Stimulated activated CD8-positive, alpha-beta memory T cell treated with anti-CD3 and anti-CD28 coated beads, Interleukin-4, amount 100 ng/mL, for 1 hour (primary cell): ENCODE measurements at places on chromosomes 16 and 17.

DNA sequence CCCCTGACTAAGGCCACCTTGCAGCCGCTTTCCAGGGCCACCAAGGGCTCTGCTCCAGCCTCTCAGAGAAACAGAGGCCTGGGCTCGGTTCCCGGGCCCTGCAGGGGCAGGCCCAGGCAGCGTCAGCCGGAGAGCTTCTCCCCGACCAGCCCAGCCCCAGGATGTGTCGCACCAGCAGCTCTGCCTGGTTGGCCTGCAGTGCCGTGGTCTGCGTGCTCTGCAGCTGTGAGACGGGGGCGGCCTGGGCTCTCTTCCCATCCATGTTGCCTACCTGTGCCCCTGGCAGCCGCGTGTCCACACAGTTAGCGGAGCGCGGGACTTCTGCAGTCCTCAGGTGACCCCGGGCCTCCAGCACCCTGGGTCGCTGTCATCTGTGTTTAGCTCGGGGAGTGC lies 4.8 kb downstream of the IGFALS start:
- no peak for DNase-seq

- no peak for DNase-seq
Observed at GRCh38 chr17:81576621-81577277, 24.6 kb upstream of the FAAP100 start.

GRCh38 chr17:10799407-10799806 lies 4.5 kb downstream of the TMEM238L start:
- DNase-seq = no peak

GRCh38 chr17:64103391-64104364 lies 26.3 kb downstream of the ERN1 start:
- no peak for DNase-seq

DNA sequence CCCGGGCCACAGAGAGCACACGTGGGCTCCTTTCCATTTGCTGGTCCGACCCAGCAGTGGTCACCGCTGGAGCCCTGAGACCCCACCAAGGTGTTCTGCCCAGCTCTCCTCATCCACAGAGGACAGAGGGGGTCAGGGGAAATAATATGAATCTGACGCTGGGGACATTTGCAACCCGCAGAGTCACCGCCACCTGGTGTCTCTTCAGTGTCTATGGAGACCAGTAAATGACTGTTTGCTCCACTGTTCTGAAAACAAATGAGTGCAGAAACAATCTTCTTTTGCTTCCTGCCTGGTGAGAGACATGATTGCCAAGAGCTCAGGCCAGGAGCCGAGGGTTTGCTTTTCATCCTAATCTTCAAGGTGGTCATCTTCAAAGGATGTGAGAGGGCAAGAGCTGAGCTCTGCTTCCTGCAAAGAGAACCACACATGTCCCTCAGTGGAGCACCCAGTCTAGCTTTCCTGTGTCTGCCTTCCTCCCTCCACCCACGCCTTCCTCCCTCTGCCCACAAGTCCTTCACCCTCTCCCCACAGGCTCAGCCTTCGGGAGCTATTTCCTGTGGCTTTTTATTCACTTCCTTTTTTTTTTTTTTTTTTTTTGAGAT lies 14.7 kb upstream of the KLHDC4 start:
- peak; percentile 15 for DNase-seq

- DNase-seq = no peak
Observed at GRCh38 chr17:42780851-42781638, 635 bp downstream of the WNK4 start.

DNA sequence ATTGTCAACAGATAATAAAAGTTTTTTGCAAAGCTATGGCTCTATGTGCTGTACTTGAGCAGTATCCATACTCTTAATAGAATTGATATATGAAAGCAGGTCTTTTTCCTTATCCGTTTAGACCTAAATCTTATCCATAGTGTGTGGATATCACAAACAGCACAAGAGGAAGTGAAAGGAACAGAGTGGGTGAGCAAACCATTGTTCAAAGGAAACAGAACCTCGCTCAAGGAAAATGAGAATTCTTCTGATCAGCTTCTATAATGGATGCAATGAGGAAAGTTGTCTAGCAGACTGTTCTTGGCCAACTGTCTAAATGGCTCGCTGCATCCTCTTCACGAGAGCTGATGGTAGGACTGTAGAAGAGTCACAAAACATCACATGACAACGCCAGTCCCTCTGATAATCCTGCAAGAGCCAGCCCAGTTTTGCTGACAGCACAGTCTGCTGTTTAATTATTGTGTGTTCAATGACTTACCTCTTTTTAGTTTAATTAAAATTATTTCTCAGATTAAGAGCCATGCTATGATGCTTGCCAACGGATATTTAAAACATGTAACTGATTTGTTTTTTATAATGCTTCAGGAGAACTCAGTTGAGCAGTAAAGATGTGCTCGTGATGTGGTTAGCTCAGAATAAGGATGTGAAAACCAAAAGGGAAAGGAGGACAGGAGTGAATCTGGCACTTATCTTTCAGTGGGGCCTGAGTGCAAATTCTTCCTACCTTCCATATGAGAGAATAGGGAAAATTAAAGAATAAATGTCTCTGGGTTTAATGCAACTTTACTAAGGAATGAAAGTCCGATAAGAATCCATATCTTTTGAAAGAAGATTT lies 38.5 kb downstream of the WWOX start:
- DNase-seq = no peak

- DNase-seq = no peak
Observed at GRCh38 chr17:70523426-70523825, 354.1 kb downstream of the KCNJ2 start.

GRCh38 chr17:50222922-50223321 lies 21.5 kb upstream of the COL1A1 start:
- no peak for DNase-seq

DNA sequence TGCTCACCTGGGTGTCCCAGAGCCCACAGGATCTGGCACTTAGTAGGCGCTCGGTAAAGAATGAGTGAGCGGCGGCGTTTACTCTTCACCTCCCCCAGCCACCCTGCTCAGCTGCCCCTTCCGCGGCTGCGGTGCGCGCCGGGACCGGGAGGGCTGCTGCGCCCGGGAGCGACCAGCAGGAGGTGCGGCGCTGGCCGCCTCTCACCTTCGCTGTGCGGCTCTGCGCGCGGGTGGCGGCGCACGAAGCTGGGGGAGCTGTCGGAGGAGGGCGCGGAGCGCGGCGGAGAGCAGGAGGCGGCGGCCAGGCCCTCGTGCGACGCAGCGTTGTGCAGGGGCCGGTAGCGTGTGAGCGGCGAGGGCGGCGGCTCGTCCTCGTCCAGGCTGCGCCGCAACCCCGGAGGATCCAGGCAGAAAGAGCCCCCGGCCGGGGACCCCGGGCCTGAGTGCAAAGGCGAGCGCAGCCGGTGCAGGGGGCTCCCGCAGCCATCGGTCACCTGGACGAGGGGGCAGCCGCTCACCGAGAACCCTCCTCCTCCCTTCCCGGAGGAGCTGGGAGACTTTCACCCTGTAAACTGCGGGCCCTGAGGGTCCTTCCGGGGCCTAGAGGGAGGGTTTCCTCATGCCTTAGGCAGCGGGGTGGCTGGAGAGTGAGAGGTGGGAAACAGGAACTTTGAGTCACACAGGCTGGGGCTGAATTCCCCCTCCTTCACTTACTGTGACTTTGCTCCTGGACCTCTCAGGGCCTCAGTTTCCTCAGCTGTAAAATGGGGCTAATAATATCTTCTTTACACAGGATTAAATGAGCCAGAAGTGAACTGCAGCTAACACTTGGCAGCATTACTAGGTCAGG lies 12.5 kb downstream of the SAMD14 start:
- peak; percentile 36 for DNase-seq

DNA sequence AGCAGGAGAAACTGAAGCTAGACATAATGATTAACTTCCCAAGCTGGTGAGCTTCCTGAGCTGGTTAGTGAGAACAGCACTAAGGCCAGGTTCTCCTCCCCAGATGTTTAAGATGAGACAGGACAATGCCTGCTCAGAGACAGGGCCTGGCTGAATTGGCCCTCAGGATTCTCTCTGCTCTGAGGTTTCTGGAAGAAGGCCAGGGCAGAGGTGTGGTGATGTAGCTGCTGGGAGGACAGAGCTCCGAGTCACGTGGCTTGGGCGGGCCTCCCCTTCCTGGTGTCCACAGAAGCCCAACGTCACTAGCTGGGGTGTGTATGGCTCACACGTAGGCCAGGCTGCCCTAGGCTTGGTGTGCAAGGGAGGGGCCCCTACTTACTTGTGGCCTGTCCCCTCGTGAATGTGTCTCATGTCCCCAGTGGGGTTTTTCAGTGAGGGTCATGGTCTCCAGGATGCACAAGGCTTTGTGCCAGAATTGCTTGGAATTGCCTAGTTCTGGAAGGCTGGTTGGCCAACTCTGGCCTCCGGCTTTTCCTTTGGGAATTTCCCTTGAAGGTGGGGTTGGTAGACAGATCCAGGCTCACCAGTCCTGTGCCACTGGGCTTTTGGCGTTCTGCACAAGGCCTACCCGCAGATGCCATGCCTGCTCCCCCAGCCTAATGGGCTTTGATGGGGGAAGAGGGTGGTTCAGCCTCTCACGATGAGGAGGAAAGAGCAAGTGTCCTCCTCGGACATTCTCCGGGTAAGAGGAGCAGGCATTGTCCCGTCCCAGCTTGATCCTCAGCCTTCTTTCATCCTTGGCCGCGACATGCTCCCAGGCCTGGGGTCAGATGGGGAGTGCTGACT lies 3.4 kb downstream of the NOD2 start:
- DNase-seq = no peak

DNA sequence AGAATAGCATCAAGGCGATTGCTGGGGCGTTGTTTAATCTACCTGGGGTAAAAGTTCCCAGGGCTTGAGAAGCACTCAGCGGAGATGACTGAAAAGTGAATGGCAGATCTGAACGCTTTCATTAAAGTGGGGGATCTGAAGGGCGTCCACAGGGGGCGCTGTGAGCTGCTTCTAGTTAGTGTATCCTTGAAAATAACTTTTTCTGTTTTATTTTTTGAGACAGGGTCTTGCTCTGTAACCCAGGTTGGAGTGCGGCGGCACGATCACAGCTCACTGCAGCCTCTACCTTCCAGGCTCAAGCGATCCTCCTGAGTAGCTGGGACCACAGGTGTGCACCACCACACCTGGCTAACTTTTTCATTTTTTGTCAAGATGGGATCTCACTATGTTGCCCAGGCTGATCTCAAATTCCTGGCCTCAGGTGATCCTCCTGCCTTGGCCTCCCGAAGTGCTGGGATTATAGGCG lies 360.4 kb downstream of the SEC14L1 start:
- no peak for DNase-seq
